ENCODE measurements at places on chromosomes 1 and 21.

- DNase-seq: no peak
Observed at GRCh38 chr1:157448636-157449035, 103.7 kb downstream of the FCRL5 start.

GRCh38 chr1:61089741-61090140, 7.4 kb downstream of the NFIA start:
- DNase-seq: no peak

DNA sequence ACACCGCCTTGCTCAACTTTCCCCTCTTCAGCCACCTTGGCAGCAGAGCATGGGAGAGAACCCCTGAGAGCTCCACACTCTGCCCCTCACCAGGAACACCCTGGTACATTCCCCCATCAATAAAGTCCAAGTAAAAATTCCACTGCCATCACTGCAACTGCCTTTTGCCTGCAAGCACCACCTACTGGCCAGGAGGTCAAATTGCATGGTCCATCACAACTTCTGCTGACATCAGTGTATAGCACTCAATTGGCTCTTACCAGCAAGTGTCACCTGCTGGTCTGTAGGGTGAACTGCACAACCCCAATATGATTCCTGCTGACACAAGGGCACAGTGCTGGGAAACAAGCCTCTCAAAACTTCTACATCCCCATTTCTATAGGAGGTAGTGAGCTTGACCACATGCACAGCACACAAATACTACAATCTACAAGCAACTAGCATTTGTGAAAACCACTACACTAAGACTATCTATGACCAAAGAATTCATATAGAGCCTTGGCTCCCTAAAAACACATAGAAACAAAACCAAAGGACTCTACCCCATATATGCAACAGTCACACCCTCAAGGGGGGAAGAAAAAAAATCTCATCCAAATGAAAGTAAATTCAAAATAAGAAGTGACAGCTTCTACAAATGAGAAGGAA, 69.2 kb downstream of the FASLG start:
- no peak for DNase-seq

DNA sequence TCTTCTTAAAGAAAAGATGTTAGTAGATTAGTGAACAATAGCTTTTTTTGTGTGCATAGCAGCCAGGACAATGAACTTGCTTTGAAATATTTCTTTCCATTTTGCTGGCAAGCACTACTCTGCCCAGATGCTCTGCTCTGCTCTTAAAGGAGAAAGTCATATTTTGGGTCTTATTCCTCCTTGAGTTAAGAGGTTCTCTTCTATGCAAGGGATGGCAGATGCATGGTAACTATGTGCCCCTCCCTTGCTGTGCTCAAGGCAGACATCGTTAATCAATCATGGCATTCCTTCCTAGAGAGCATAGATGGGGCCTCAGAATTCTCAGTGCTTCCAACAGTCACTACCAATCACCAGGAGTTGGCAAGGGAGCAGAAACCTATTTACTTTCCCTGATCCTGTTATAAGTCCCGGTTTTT, 27.6 kb downstream of the NIPAL3 start:
- no peak for DNase-seq

- DNase-seq: peak; percentile 28
Observed at GRCh38 chr1:51302746-51303145, 27.6 kb downstream of the TTC39A start.

GRCh38 chr1:17167041-17167785, 37.7 kb upstream of the PADI1 start:
- no peak for DNase-seq

DNA sequence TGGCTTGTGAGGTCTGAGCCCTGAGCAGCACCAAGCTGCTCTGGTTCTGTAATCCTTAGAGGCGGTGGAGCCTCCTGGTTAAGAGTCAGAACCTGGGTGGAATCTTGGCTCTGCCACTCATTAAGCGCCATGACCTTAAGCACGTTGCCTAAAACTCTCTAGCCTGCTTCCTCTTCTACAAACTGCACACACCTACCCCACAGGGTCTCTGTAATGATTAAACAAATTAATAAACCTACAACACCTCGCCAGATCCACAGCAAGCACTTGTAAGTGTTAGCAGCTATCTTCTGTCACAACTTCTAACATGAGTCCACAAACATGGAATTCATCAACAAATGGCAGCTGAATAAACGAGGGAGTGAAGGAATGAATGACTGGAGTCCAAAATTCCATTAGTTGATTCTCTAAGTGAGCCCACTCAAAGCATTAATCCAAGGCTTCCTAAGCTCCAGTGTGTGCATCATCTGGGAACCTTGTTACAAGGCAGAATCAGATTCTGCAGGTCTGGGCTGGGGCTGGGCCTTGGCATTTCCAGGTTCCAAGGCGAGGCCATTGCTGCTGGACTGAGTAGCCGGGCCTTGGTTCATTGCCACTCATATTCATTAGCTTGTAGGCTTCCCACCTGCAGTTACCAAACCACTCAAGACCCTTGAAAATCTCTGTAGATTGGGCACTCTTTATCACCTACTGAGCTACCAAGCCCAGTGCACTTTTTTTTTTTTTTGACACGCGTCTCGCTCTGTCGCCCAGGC, 168.6 kb downstream of the HIVEP3 start:
- DNase-seq: no peak

GRCh38 chr1:116826818-116827606, 72.8 kb downstream of the CD2 start:
- no peak for DNase-seq

DNA sequence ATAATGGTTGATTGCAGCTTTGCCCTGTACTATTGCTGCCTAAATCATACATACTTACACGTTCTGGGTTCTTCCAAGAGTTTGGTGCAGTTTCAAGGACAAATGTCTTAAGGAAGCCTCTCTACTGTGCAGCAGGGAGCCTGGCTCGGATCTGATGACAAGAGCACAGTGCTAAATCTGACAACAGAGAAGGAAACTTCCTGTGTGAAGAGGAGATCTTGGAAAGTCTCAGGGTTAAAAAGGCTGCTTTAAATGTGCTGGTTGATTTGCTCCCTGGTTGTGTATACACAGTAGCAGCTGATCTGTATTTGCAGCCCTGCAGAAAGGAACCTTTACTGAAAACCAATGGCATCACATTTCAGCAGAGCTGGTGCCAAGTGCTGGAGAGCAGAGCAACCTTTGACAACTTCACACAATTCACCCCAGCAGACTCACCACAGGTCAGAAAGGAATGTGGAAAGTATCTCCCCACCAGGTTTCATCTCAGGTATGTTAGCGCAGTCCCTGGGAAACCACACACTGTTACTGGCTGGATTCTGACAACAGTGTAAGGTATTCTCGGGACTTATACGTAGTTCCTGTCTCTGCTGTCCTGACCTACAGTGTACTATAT, 355.0 kb upstream of the ESRRG start:
- DNase-seq: peak; percentile 57

- peak; percentile 61 for DNase-seq
Observed at GRCh38 chr1:19342062-19342750, 30.1 kb downstream of the SLC66A1 start.

DNA sequence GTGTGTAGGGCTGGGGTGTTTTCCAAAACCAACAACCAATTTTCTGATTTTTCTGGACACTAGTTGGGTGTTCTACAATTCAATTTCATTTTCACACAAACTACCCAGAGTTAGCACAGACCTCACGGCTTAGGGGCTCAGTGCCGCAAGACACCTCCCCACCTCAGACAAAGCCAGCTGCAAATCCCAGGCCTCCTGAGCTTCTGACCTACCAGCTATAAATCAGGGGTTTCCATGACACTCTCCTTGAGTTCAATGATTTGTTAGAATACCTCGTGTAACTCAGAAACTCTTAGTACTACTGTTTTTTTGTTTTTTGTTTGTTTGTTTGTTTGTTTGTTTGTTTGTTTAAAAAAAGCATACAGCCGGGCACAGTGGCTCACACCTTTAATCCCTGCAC, 28.7 kb upstream of the FAM89A start:
- no peak for DNase-seq

GRCh38 chr21:38664841-38665240, 140.9 kb upstream of the ETS2 start:
- DNase-seq: no peak

DNA sequence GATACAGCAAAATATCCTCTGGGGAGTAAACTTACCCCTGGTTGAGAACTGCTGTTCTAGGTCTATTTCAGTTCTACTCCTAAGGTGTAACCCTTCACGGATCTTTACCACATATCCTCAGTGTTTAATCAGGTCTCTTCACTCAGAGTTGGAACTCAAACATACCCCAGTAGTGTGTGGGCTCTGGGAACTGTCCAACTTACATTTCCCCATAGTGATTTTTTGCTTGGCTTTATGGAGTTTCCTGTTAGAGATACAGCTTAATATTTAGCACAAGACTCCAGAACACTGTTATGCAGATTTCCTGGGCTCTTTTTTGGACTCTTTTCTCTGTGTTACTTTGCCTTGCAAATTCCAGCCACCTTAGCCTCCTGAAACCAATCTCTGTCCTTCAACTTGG, 26.7 kb upstream of the LIN9 start:
- no peak for DNase-seq

DNA sequence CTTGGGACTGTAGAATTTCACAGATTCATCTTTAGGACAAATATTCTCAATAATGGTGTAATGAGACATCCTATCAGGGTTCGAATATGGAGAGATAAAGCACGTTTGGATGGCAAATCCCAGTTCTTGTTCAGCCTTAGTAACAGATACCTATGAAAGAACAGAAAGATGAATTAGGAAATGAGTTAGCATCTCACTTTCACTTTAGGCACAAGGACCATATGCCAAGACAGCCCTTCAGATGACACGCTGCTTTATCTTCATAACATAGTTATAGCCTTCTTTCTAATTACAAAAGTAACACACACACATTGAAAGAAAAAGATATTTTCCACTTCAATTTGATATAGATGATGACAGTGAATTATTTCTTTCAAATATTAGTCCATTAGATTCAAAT, 173.6 kb downstream of the TGFBR3 start:
- no peak for DNase-seq

DNA sequence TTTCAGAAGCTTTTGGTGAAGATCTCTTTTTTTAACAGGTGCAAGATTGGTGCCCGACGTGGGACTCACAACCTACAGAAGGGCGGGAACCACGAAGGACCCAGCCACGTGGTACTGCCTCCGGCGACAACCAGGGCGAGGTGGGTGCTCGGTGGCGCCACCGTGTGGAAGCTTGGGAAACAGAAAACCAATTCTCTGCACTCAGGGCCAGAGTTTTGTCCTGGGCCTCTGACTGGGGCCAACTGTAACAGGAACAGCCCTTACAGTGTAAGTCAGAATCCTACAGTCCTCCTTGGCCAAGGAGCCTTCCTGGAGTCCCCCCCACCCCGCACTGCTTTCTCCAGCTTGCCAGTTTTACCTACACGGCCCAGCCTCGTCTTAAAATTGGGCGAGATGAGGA, 11.6 kb upstream of the S100A7A start:
- no peak for DNase-seq

DNA sequence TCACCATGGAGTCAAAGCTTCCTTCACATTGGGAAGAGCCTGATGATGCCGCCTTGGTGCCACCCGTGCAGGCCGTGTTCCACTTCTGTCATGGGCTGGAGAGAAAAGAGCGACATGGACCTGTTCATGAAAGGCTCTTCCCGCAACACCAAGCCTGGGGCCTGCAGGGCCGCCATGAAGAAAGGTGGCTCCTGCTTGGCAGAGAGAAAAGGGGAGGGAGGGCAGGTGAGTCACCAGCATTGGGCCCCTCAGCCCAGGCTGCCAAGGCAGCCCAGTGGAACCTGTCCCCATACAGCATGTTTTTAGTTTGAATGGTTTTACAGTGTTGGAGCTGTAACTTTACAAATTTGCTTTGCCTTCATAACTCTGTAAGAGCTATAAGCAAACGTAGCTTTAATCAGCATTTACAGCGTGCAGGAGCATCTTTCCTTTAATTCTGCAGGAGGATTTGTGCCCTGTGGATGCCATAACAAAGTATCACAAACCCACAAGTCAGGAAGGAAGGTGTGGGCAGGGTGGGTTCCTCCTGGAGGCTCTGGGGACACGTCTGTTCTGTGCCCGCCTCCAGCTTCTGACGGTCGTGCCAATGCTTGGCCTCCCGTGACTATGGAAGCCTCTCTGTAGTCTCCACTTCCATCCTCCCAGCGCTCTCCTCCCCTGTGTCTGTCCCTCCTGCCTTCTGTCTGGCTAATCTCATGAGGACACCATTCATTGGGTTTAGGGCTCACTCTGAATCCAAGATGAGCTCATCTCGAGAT, 49.1 kb downstream of the RIPK4 start:
- DNase-seq: no peak

DNA sequence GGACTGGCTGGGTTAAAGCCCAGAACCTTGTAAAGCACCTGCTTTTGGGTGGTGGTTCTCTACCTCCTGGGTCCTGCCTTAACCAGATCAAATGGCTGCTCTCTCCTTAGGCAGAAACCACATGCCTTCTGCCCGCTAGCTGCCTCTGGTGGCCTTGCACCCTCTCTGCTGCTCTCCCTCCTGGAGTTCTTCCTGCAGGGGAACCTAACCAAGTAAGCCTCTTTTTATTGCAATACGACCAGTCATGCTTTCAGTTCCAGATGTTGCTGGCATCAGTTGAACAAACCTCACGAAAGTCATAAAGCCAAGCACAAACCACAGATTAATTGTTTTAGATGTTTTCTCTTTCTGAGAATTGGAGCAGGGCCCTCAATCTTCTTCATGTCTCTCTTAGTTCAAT, 118.9 kb downstream of the GDAP2 start:
- DNase-seq: no peak

DNA sequence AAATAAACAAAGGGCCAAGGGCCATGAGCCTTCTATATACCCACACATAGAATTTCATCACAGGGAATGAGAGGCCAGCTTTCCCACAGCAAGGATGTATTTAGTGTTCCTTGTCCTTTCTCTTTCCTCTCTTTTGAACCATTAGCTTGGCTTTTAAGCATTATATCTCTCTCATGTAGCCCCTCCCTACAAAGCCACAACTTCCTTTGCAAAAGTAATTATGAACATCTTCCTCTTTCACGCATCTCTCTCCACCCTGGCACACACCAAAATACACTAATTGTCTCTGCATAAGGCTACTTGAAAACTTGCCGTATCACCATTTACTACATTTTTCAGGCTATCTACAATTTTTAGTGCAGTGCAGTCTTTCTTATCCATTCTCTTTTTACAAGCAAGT, 1.9 kb upstream of the AK5 start:
- DNase-seq: no peak

DNA sequence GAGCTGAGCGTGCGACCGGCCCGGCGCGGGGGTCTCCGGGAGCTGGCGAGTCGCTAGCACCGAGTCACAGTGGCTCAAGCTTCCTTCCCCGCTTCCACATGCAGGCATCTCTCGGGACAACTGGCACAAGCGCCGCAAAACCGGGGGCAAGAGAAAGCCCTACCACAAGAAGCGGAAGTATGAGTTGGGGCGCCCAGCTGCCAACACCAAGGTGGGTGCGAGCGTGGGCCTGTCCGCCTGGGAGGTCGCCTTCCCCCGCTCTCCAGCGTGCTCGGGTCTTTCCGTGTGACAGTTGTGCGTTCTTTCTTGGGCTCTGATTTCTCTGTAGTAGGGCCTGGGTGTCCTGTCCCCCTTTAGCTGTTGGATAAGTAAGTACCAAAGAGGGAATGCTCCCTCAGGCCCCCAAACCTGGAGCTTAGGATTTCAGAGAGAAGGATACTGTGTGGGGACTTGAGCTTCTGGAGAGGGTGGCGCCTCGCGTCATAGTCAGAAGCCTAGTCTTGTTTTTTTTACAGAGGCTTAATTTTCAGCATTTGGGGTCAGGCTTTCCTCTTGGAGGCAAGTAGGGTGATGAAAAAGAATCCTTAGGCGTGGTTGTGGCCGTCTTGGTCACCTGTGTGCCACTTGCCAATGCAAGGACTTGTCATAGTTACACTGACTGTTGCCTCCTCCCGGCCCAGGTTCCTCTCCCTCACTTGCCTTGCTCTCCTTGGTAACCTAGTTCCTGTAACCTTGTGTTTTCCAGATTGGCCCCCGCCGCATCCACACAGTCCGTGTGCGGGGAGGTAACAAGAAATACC, 790 bp downstream of the RPS8 start:
- no peak for DNase-seq
